ENCODE measurements at places on chromosomes 6 and 20. TPM values are rescaled to one million over a fixed set of nuclear protein-coding genes. Genes with fewer than 3 reads are reported as not detected.

GRCh38 chr20:63196768-63197470 lies 19.0 kb downstream of the YTHDF1 start:
- no peak for DNase-seq
- peaks cover 17% of the 10 kb centered on the region for H3K36me3 ChIP-seq
- H3K4me1 ChIP-seq, result peaks cover 37% of the 10 kb centered on the region
- H3K27ac ChIP-seq, result no peak overlapping the region
- no peak overlapping the region for H3K4me3 ChIP-seq
- no peaks in the 10 kb centered on the region for H3K27me3 ChIP-seq

GRCh38 chr6:83309344-83309743 lies 116.2 kb downstream of the RWDD2A start:
- no peaks in the 10 kb centered on the region for H3K27me3 ChIP-seq
- H3K4me1 ChIP-seq, result peaks cover 38% of the 10 kb centered on the region
- no peak overlapping the region for H3K4me3 ChIP-seq

GRCh38 chr20:60372275-60372674 lies 414.1 kb downstream of the CDH26 start:
- no peaks in the 10 kb centered on the region for H3K36me3 ChIP-seq
- peaks cover 4% of the 10 kb centered on the region for H3K27me3 ChIP-seq
- no peak for DNase-seq
- H3K4me3 ChIP-seq, result no peak overlapping the region
- H3K4me1 ChIP-seq, result no peaks in the 10 kb centered on the region

Gene MAP1LC3A
- 49.4 TPM for total RNA-seq

Gene RBM12
- 66.5 TPM for total RNA-seq

Gene PKIG
- 26.1 TPM for total RNA-seq
